H4 (cell line): ENCODE measurements at places on chromosomes 13 and 19. TPM values are rescaled to one million over a fixed set of nuclear protein-coding genes. Genes with fewer than 3 reads are reported as not detected.

DNA sequence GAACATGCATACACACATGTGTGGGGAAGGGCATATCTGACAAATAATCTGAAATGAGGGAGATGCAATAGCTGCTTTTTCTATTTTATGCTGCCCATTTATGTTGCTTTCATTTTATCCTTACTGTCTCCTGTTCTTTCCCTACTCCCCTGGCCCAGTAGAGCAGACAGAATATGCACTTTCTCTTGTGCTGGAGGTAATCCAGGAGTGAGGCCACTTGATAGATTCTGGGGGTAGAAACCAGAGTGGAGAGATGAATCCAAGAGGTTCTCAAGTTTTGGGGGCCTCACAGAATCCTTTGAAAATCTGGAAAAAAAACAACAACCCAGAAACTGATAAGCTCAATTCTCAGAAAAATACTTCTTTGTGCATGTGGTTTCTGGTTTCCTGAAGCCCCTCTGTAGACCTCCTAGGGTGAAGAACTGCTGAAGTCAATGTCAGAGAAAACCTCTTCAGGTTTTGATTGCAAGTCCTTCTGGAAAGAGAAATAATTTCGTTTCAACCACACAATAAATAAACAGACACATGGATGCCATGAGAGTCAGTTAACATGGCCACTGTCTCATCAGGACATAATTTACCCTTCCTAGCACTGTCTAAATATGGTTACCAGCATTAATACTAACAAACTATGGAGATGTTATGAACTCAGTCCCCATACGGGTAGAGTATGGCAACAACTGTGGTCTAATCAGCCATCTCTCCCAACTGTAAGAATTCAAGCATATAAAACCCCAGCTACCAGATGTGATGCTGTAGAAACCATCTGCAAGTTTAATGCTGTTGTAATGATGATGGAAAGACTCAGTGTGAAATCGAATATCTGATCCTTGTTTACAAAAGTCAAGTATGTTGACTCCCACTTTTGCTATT, 355.6 kb downstream of the SLC7A1 start:
- DNase-seq = no peak

DNA sequence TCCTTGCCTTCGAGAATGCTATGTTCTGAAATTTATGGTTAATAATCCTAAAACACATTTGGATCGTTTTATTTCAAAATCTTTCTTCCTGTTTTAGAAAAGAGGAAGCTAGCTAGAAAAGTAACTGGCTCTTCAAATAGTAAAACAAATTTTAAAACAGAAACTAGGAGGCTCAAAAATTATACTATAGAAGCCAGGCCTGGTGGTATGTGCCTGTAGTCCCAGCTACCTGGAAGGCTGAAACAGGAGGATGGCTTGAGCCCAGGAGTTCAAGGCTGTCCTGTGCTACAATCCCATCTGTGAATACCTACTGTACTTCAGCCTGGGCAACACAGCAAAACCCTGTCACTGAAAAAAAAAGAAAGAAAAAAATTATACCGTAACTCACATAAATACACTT, 57.9 kb downstream of the ELF1 start:
- no peak for DNase-seq

DNA sequence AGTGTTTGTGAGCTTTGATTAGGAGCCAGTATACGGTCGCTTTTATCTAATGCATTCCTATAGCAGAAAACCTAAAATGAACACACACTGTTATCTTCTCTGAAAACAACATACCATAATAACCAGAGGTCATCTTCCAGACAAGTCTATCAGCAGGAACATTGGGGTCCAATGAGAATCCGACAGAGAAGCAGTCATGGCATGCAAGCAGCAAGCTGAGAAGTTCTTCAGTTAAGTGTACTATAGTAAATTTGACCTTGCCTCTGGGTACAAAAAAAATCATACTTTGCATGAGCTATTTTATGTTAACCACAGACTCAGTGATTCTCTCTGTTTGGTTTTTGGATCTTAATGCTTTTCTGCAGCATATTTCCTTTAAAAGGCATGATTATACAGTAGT, 1505.1 kb downstream of the PCDH9 start:
- DNase-seq = no peak

GRCh38 chr19:50490991-50491472, 14.4 kb upstream of the GARIN5A start:
- DNase-seq = no peak

- no peak for DNase-seq
These were observed 55.6 kb upstream of the ALOX5AP start for GRCh38 chr13:30679483-30680330.

DNA sequence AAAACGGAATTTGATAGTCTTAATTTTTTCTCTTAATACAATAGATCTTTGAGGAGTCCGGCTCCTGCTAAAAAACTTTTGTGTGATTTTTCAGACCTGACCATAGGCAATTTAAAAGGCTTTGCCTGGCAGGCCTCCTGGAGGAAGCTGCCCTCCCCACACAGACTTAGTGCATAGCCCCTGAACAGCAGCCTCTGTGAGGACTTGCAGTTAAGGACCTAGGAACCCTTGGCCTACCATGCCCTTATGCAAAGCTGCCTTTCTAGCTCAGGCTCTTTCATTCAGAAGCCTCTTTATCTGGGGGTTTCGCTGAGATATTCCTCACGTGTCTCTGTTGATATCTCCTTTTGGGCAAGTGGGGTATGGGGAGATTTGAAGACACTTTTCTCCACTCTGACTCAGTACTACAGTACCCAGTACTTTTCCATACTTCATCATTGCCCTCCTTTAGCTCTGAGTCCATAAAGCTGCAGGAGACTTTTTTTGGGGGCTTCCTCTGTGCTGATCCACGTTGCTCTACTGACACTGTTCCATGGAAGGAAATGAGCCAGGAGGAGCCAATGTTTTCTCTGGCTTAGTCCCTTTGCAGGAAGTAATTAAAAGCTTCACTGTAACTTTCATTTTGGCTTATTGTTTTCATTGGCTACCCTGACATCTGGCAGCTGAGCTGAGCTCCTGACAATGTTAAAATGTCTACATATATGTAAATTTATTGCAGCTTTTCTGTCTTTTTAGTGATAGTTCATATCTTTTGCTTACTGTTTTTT, 283.1 kb downstream of the TDRD3 start:
- peak; percentile 3 for DNase-seq

DNA sequence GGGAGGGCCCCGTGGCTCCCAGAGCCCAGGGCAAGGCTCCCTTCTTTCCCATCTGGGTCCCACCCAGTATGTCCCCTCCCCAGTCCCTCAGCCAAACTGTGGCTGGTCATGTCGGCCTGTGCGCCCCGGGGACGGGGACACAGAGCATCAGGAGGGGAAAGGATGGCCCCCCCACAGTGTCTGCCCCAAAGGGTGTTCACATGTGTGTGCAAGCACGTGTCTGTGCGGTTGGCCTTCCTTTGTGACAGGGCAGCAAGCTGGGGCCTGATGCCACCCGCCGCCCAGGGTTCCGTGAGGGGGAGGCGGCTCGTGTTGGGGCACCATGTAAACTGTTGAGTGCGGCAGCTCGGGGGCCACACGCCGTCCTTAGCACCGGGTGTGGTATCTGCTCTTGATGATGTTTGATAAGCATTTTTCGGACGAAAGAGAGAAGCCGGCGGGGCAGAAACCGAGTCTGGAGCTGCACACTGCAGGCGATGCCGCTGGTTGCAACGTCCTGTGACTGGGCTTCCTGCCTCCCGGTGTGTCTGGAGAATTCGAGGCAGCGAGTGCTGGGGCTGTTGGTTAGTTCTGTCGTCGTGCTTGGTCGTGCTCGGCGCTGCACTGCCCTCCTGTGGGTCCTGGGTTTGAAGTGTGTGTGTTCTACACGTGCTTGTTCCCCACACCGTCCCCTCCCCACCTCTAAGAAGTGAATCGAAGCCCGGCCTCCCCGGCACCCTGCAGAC, 18.4 kb downstream of the GNA11 start:
- no peak for DNase-seq

- no peak for DNase-seq
These were observed 161.1 kb downstream of the LMO7 start for GRCh38 chr13:75797239-75797638.

DNA sequence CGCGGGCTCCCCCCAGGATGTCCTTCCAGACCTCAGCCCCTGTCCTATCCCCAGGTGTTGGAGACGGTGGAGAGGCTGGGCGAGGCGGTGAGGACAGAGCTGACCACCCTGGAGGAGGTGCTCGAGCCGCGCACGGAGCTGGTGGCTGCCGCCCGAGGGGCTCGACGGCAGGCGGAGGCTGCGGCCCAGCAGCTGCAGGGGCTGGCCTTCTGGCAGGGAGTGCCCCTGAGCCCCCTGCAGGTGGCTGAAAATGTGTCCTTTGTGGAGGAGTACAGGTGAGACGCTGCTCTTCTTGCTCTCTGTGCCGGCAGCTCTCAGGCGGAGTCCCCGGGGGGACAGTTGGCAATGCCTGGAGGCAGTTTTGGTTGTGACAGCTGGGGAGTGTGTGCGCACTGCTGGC, 6.9 kb downstream of the TTYH1 start:
- no peak for DNase-seq

GRCh38 chr19:48444129-48444935, 1.5 kb upstream of the GRWD1 start:
- DNase-seq = no peak

GRCh38 chr13:31043957-31044356, 111.5 kb downstream of the TEX26 start:
- no peak for DNase-seq

GRCh38 chr13:96248103-96248502, 158.2 kb downstream of the HS6ST3 start:
- DNase-seq = no peak

DNA sequence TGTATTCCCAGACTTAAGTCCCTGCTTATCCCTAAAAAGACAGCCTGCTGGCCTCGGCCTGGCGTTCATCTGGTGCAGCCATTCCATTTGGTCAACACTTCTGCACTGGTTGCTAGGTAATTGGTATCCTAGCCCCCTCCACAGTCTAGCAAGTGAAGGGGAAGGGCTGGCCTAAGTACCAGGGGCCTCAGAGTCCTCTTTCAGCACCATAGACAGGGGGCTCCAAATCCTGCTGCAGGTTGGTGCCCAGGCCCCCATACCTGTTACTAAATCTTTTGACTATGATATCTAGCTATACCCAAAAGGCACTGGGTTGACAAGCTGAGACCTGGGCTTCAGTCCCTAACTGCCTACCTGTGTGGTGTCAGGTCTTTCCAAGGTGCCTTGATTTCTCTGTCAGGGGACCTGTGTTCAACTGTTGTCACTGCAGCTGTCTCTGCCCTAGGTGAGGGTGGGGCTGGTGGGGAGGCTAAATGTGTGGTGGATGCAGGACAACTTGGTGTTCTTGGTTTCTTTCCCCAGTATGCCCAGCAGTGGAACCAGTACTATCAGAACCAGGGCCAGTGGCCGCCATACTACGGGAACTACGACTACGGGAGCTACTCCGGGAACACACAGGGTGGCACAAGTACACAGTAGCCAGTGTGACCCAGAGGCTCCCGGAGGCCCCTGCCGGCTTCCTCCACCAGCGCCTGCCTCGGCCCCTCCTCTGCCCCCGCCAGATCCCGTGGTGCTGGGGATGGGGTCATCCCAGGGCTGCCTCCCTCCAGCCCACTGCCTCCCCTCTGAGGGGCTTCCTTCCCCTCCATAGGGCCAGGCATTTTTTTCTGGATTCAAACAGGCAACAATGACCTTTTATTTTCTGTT, 3.8 kb upstream of the CCDC97 start:
- DNase-seq = no peak

GRCh38 chr19:53041366-53041765, 3.2 kb upstream of the ERVV-2 start:
- DNase-seq = no peak

DNA sequence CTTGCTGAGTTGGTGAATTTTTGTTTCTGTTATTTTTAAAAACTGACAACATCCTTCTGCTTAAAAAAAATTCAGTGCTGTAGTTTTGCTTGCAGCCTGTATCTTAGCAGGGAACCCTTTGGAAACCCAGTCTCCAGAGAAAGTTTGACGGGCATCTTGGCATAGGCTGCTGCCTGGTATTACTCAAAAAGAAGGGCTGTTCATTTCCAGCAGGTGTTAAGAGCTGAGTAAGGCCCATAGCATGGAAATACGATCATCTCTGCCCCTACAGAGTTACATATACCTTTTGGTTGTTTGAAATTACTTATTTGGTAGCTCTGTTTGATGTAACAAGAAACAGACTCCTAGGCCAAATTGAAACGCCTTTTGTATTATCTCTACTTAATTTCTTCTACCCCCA, 41.5 kb downstream of the URI1 start:
- no peak for DNase-seq

DNA sequence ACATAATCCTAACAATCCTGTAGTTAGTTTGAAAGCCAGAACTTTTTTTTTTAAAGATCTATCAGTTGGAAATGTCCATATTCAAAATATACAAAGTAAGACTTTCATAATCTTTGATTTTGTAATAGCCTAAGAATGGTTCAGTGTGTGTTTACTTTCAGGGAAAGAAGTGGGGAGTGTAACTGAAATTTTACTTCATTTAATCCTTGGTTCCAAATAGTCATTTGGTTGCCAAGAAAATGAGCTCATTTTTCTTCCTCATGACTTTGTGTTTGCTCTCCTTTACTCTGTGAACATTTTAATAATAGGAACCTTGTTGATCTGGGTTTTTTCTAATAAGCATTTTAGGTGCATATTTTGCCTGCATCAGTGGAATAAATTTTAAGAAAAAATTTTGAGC, 278.8 kb downstream of the SLITRK6 start:
- no peak for DNase-seq

DNA sequence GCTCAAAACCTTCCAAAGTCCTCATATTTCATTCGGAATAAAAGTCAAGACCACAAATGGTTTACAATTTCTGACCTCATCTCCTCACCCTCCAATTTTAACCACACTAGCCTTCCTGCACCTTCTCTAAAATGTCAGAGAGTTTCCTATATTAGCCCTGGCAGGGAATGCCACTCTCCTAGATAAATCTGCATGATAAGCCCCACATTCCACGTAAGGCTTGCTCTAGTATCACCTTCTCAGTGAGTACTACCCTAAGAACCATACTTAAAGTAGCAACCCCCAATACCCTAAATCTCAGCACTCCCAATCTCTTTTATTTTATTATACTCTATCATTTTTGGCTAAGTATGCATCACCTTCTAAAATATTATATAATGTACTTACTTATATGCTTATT, 100.5 kb upstream of the SLITRK5 start:
- DNase-seq = no peak

Gene FAM83E
- 0.06 and 1.6 TPM in 2 replicates for total RNA-seq

Gene C19orf85
- not detected in 2 replicates for total RNA-seq

Gene ACP5
- total RNA-seq = 8.2 and 10.4 TPM in 2 replicates

Gene PDE4C
- 0.06 TPM in 1 of 2 replicates, not detected in the other for total RNA-seq

Gene SHD
- total RNA-seq = not detected in 2 replicates

Gene RINL
- 0.23 and 1.2 TPM in 2 replicates for total RNA-seq

Gene TMPRSS9
- total RNA-seq = 0.45 TPM in 1 of 2 replicates, not detected in the other

Gene GET3
- total RNA-seq = 85.4 and 94.4 TPM in 2 replicates

Gene DAND5
- total RNA-seq = 0.06 TPM in 1 of 2 replicates, not detected in the other

Gene CBARP
- 0.37 and 1.2 TPM in 2 replicates for total RNA-seq

Gene NDFIP2
- total RNA-seq = 22.8 and 28.4 TPM in 2 replicates

Gene GNA15
- not detected in 2 replicates for total RNA-seq

Gene MISP
- not detected in 2 replicates for total RNA-seq
